ENCODE measurements at places on chromosomes 3 and 15. TPM values are rescaled to one million over a fixed set of nuclear protein-coding genes. Genes with fewer than 3 reads are reported as not detected.

Gene NANOGP8
- total RNA-seq: 0.20 TPM

Gene ERICH6
- total RNA-seq: not detected

Gene FRMD5
- 0.54 TPM for total RNA-seq

Gene RAB6B
- total RNA-seq: 1.1 TPM

Gene ACP3
- not detected for total RNA-seq

Gene WDR72
- not detected for total RNA-seq

Gene PARL
- 38.8 TPM for total RNA-seq

Gene PPARG
- total RNA-seq: 20.1 TPM

Gene DIPK2A
- 28.5 TPM for total RNA-seq

Gene GOLGA8S
- total RNA-seq: 0.07 TPM

Gene PP2D1
- not detected for total RNA-seq

Gene PAK6
- 0.20 TPM for total RNA-seq

Gene ALDH1A3
- 39.8 TPM for total RNA-seq

Gene SNX22
- 0.39 TPM for total RNA-seq

Gene ITIH1
- total RNA-seq: not detected

Gene JAGN1
- total RNA-seq: 59.2 TPM

Gene ADCY5
- not detected for total RNA-seq

Gene CHRNA3
- not detected for total RNA-seq

Gene UBAP1L
- total RNA-seq: 0.20 TPM

Gene TM6SF1
- total RNA-seq: 20.3 TPM

Gene RYR3
- not detected for total RNA-seq

Gene ZNF621
- total RNA-seq: 6.9 TPM

Gene SCG5
- total RNA-seq: 0.30 TPM

Gene IGF1R
- total RNA-seq: 11.9 TPM
